A549 treated with dexamethasone at 1 μM for 4 hours (cell line): ENCODE measurements at places on chromosomes 11 and 22. TPM values are rescaled to one million over a fixed set of nuclear protein-coding genes. Genes with fewer than 3 reads are reported as not detected.

PGR gene
- total RNA-seq = not detected in 5 replicates

OR2AG2 gene
- total RNA-seq = 0.05 to 0.08 TPM (median 0.05 TPM) in 3 of 5 replicates, not detected in the others

OR6A2 gene
- not detected in 5 replicates for total RNA-seq

APOBEC3H gene
- total RNA-seq = 0.18 to 0.45 TPM (median 0.30 TPM) in 5 replicates

C11orf52 gene
- 0.15 to 0.45 TPM (median 0.26 TPM) in 5 replicates for total RNA-seq

TREH gene
- not detected in 5 replicates for total RNA-seq

INPPL1 gene
- 39.2 to 83.3 TPM (median 68.9 TPM) in 5 replicates for total RNA-seq
